ENCODE measurements at places on chromosomes 6 and 20.

- no peak for DNase-seq
Observed at GRCh38 chr6:165383323-165383722, 73.9 kb upstream of the C6orf118 start.

- peak; percentile 79 for DNase-seq
Observed at GRCh38 chr20:4925842-4926530, 75.3 kb downstream of the SLC23A2 start.

GRCh38 chr20:34459209-34459897 is 56.9 kb upstream of the DYNLRB1 start:
- DNase-seq, result no peak

DNA sequence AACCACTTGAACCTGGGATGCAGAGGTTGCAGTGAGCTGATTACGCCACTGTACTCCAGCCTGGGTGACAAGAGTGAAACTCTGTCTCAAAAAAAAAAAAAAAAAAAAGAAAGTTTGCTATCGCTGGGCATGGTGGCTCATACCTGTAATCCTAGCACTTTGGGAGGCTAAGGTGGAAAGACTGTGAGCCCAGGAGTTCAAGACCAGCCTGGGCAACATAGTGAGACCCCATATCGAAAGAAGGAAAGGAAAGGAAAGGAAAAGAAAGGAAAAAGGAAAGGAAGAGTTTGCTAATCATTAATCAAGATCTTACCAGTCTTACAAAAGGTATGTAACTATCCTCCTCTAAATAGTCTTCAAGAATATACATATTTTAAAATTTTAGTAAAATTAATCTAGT is 55.4 kb upstream of the SMIM29 start:
- DNase-seq, result no peak

- peak; percentile 83 for DNase-seq
Observed at GRCh38 chr6:133130863-133131262, 110.3 kb upstream of the EYA4 start.

GRCh38 chr6:21633511-21634109 is 40.1 kb downstream of the SOX4 start:
- DNase-seq, result no peak

DNA sequence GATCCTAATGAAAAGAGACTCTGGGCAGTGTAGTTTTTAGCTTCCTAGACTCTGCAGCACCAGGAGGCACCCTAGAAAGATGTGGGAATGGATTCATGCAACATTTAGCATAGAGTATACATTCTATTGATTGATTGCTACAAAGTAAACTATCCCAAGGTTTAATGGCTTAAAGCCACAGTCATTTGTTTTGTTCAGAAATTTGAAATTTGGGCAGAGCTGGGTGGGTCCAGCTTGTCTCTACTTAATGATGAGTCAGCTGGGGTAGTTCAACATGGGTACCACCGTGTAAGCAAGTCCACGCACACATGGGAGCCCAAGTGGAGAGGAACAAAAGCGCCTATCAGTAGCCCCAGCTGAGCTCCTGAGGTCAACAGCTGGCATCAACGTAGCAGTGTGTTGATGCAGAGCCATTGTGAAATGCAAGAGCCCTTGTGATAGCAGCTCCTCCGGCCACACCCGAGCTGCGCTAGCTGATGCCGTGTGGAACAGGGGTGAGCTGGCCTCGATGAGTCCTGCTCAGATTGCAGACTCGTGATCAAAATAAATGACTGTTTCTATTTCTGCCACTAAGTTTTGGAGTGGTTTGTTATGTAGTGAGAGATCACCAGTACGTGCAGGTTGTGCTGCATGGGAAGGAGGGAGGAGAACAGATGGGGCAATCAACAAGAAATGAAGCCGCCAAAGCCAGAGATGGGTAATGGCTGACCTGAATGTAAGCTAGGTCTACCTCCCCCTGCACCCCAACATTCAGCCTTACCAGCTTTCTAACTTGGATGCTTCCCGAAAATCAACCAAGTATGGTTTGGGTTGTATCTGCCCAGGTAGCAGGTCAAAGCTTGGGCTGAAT is 45.7 kb upstream of the TRAF3IP2 start:
- no peak for DNase-seq

DNA sequence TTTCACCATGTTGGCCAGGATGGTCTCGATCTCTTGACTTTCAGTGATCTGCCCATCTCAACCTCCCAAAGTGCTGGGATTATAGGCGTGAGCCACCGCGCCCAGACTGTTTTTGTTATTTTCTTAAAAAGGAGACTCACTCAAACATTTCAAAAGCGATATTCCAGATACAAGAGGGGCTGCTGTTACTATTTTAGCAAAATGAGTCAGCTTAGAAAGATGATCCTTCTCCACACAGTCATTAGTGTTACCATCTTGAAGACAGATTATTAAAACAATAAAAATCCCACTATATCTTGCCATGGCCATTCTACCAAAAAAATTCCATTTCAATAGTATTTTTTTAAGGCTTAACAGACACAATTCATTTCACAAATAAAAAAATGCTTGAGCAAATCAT is 102.8 kb downstream of the PREP start:
- no peak for DNase-seq

DNA sequence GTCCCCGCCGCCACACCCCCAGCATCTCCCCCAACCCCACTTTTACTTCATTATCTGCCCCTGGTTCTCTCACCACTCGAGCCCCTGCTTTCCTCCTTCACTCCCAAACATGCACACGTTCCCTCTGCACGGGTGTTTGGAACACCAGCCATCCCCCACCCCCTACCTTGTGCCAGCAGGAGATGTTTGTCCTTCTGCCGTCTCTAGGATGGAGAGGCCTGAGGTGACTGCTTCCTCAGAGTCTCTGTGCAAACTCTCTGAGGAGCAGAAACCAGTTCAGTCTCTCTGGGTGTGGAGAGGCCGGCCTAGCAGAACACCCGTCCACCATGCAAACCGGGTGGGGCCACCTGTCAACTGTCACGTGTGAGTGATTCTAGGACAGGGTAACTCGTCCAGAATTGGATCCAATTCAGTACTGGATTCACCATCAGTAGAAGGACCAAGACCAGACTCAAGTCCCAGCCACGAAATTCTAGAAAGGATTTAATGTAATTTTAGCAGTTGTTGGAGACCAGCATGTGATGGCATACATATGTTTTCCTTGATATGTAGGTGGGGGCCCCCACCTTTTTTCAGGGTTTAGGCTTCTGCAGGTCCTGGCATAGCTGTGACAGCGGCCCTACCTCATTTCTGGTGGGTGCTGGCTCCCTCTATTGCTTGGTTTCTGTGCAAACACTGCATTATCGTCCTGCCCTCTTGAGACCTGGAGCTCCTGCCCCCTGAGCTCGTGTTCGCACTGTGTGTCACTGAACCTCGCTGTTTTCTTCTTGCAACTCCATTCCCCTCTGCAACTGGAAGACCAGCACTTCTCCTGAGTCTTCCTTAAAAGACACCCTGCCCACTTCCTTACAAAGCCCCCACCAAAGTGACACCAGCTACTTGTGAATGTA is at the start of gene RAET1E:
RAET1E (minus strand) TSS at position 259 of the 890 bp plus-strand sequence. CDS start 7,212 bp downstream, outside the sequence.
- DNase-seq, result no peak

- no peak for DNase-seq
Observed at GRCh38 chr20:44224637-44225036, 14.1 kb upstream of the OSER1 start.

DNA sequence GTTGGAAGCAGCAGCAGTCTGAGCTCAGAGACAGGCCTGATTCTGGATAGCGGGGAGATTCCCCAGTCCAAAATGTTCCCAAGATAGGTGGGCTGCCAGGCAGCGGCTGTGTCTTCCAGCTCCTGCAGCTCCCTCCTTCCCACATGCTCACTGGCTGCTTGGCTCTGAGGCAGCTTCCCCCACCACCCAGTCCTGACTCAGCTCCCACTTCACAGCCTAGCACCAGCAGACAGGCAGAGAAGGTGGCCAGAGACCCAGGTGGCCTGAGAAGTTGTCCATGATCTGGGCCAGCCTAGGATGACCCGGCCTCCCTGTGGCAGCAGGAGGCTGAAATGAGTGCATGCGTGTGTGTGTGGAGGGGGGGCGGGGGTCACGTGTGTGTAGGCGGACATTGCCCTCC is 94.9 kb downstream of the MDGA1 start:
- DNase-seq, result no peak

DNA sequence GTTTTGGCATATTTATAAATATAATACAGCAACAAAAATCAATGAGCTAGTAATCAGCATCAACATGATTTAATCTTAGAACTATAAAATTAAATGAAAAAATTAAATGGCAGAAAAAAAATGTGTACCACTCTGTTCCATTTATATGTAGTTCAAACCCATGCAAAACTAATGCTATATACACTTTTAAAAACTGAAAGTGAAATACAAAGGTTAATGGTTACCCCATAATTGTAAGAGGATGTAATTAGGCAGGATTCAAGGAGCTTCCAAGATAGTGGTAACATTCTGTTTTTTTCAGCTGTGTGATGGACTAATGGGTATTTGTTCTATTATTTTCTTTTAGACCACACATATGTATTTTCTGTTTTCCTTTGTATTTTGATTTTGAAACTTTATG is 492.1 kb downstream of the UTRN start:
- DNase-seq, result no peak
